ENCODE measurements at places on chromosomes 5 and 9.

- DNase-seq = no peak
Measured at GRCh38 chr9:130845254-130845653, 10.2 kb downstream of the ABL1 start.

DNA sequence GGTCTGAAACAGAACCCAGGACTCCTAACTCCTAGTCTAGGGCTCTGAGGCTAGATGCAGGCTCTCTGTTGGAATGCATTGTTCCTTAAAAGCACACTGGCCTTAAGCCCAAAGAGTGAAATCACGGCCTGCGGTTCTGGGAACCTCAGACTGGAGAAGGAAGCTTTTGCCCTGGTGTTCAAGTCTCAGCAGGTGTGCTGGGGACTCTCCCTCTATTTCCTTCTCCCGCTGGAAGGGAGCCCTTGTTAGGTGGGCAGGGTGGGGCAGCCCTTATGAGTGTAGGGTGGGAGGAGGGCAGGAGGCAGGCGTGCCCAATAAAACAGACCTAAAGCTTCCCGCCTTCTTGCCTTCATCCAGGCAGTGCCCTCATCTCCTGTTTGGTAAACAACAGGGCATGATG, 1.8 kb upstream of the PPARGC1B start:
- DNase-seq = no peak

- DNase-seq = no peak
Measured at GRCh38 chr5:167767795-167768194, 523.6 kb upstream of the WWC1 start.

DNA sequence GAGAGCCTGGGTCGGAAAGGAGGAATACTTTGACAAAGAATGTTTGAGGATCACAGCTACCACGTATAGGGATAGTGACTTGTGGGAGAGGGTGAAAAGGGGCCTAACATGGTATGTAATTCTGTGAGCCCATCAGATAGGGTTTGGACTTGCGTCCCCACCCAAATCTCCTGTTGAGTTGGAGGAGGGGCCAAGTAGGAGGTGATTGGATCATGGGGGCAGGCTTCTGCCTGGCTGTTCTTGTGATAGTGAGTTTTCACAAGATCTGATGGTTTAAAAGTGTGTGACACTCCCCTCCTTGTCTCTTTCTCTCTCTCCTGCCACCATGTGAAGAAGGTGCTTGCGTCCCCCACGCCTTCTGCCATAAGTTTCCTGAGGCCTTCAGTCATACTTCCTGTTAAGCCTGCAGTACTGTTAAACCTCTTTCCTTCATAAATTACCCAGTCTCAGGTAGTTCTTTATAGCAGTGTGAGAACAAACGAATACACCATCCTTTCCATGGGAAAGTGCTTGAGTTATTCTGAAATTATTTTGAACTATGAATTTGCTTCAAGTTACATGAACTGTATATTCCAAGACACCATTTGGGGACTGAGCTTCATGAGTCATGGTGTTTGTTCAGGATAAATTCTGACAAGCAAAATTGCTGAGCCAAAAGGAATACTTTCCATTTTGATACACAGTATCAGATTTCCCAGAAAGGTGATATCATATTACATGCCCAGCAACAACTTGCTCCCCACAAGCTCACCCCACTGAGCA, 68.8 kb upstream of the SSBP2 start:
- no peak for DNase-seq

GRCh38 chr5:65395526-65396155, 86.1 kb downstream of the ADAMTS6 start:
- DNase-seq = no peak

DNA sequence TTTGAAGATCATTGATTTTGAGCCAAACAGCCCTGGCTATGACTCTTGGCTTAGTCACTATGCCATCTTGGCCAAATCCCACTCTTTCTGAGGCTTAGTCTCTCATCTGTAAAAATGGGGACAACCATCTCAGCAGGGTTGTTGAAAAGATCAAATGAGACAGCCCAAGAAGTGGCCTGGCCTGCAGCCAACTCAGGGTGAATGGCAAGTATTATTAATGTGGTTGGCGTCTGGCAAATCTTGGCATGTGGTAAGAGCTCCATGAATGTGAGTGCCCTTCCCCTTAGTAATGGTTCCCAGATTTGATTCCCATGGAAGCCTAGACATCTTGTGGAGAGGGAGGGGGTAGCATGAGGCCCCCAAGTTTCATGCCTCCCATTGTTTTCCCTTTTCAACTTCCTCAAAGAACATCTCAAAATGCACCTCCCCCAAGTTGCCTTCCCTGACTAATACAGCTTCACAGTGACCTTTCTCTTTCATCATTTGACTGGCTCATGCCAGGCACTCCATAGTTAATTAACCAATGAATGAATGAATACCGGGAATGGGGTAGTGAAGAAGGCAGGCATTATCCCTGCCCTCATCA, 11.8 kb upstream of the TGFBI start:
- DNase-seq = no peak

- no peak for DNase-seq
Measured at GRCh38 chr9:93315118-93315517, 131.2 kb downstream of the WNK2 start.

- no peak for DNase-seq
Measured at GRCh38 chr9:89817151-89817950, 212.5 kb downstream of the GADD45G start.

DNA sequence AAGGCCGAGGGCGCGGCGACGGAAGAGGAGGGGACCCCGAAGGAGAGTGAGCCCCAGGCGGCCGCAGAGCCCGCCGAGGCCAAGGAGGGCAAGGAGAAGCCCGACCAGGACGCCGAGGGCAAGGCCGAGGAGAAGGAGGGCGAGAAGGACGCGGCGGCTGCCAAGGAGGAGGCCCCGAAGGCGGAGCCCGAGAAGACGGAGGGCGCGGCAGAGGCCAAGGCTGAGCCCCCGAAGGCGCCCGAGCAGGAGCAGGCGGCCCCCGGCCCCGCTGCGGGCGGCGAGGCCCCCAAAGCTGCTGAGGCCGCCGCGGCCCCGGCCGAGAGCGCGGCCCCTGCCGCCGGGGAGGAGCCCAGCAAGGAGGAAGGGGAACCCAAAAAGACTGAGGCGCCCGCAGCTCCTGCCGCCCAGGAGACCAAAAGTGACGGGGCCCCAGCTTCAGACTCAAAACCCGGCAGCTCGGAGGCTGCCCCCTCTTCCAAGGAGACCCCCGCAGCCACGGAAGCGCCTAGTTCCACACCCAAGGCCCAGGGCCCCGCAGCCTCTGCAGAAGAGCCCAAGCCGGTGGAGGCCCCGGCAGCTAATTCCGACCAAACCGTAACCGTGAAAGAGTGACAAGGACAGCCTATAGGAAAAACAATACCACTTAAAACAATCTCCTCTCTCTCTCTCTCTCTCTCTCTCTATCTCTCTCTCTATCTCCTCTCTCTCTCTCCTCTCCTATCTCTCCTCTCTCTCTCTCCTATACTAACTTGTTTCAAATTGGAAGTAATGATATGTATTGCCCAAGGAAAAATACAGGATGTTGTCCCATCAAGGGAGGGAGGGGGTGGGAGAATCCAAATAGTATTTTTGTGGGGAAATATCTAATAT, 58.1 kb downstream of the BASP1 start:
- no peak for DNase-seq
